ENCODE measurements at places on chromosomes 4 and X. TPM values are rescaled to one million over a fixed set of nuclear protein-coding genes. Genes with fewer than 3 reads are reported as not detected.

SPANXB1 gene
- total RNA-seq = not detected

PRSS12 gene
- 39.4 TPM for total RNA-seq

HSFX4 gene
- total RNA-seq = not detected

KLHL13 gene
- 22.6 TPM for total RNA-seq

COL25A1 gene
- 0.55 TPM for total RNA-seq

XAGE1A gene
- not detected for total RNA-seq

SLC25A53 gene
- 14.5 TPM for total RNA-seq

FMR1 gene
- total RNA-seq = 36.7 TPM

FAM47E gene
- total RNA-seq = 13.8 TPM

ARX gene
- total RNA-seq = not detected

FGF5 gene
- total RNA-seq = 0.12 TPM

SLC25A6 gene
- 329 TPM for total RNA-seq

MBNL3 gene
- 49.3 TPM for total RNA-seq

FABP2 gene
- total RNA-seq = not detected

SYTL4 gene
- 15.8 TPM for total RNA-seq

ANKRD50 gene
- 22.9 TPM for total RNA-seq

ZMYM3 gene
- 46.9 TPM for total RNA-seq

IL9R gene
- 0.86 TPM for total RNA-seq

TRMT2B gene
- 26.8 TPM for total RNA-seq

GPM6B gene
- 6.8 TPM for total RNA-seq

SLC4A4 gene
- total RNA-seq = 225 TPM

RAB40AL gene
- 0.63 TPM for total RNA-seq

ADH1A gene
- total RNA-seq = 5.4 TPM

IL2RG gene
- 8.9 TPM for total RNA-seq

PNCK gene
- total RNA-seq = 28.3 TPM

LONRF3 gene
- 4.7 TPM for total RNA-seq

MAGEA2 gene
- not detected for total RNA-seq

LPAR4 gene
- total RNA-seq = 0.20 TPM

TMEM31 gene
- total RNA-seq = not detected

S100G gene
- total RNA-seq = not detected

TSPAN6 gene
- 37.9 TPM for total RNA-seq

SCML2 gene
- total RNA-seq = 0.92 TPM

MYOZ2 gene
- total RNA-seq = 0.32 TPM

OTUD6A gene
- not detected for total RNA-seq

CPZ gene
- 6.3 TPM for total RNA-seq

CACNA1F gene
- 0.20 TPM for total RNA-seq

SNX25 gene
- total RNA-seq = 18.8 TPM
